Activated CD8-positive, alpha-beta memory T cell treated with anti-CD3 and anti-CD28 coated beads for 4 hours (primary cell): ENCODE measurements at places on chromosomes 1 and 21.

DNA sequence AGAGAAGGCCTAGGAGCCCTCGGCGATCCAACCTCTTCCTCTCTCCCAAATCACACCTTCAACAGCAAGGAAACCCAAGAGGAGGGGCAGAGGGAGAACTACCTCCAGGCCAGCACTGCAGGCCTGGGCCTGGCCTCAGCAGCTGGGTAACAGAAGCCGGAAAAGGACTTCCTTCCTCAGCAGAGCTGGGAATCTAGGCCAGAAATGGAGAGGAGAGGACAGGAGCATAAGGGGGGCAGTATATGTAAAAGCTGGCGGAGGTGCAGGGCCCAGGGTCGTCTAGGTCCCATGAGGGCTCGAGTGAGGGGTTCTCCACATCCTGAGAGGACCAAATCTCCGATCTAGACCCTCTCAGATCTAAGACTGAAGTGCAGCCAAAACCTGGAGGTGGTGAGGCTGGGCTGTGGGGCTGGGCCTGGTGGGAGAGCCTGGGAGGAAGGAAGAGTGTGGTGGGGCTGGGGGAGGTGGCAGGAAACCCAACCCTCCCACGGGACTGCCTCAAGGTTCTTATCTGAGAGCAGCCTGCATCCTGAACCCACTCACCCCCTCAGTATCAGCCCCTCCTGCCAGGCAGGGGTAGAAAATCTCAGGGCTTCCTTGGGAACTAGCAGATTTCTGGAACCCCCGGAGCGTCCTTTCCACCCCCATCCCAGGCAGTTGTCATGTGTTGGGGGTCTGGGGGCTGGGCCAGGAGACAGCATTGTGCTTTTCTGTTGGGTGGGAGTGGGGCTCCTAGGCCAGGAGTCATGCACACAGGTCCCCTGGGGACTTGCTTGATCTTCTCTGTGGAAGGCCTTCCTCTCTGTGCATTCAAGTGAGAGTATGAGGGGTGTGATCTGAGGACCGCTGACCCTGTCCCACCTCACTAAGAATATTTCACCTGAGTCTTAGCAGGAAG, 33.0 kb downstream of the PIK3C2B start:
- DNase-seq: peak; percentile 28

DNA sequence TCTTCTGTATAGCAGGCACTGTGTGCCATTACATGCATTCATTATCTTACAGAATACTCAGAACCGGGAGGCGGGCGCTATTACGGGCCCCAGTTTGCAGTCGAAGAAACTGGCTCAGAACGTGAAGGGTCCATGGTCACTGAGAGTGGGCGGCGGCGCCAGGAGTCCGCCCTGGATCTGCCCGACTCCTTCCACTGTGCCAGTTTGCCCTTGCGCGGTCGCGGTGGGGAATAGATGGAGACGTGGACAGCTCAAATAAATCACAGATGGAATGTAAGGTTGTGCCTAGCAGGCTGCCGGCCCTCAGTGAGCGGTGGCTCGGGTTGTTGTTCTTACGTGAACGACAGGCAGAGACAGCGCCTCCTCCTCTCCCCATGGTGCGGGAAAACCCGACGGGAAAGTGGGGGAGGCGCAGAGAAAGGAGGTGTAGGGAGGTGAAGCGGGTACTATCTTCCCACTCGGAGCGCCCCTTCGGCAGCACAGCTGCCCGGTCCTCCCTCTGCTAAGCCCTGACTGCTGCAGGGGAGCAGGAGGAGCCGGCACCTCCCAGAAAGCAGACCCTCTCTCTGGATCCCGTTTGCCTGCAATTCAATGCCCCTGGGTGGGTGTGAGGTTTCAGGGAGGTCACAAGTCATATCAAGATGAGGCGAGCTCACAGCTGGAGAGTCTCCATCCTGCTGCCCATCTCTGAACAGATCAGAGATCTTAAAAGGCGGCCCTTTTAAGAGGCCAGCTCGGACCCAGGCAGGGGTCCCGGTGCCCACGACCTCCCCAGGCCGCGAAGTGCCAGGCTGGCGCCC, 1.1 kb downstream of the COL9A2 start:
- no peak for DNase-seq

- DNase-seq: no peak
Observed at GRCh38 chr1:166113630-166114029, 53.2 kb downstream of the FAM78B start.

DNA sequence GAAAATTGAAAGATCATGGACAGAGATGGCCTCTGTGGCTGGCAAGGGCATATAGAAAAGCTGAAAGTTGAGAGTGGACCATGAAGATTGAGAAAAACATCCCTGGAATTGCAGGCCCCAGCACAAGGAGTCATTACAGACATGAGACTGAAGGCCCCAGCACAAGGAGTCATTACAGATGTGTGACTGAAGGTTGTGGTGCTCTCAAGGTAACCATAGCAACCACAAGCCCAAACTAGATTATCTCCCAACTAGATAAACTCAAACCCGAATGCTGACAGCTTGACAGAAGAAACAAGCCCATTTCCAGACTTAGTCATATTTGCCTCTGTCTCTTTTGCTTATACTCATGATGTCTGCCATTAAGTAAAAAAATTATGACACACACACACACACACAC, 1252.1 kb upstream of the ADGRL4 start:
- DNase-seq: no peak

DNA sequence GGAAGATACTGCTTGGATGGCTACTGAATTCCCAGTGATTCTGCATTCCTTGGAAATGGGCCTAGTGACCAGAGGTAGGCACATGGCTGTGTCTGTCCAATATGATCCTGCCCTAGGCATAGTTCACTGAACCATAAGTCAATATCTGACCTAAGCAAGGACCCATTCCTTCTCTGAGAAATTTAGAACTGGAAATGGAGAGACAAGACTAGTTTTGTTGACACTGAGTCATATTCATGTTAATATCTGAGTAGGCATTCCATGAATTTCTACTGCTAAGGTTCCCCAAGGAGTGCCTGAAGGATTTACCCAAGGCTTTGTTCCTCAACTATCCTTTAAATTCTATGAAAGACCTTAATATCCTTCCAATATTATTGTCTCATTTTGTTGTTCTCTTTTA, 329.8 kb upstream of the BEND5 start:
- DNase-seq: no peak

DNA sequence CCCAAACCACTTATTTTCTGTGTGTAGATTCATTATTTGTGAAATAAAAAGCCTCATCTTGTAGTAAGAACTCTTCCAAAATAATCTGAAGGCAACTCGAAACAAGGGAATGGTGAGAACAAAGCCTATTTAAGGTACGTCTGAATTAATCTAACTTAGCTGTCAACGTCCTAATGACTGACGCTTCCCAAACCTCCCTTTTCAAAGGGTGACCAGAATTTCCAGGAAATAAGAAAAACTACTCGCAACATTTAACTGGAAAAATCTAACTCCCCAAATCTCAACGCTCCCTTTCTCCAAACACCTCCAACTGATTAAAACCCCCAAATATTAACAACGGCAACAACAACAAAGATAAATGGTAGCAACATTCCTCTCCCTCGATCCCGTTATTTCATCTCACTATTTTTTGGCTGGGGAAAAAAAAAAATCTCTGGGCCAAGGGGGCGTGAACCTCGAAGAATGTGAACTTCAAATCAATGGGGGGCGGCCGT, 693 bp downstream of the SRSF10 start:
- DNase-seq: no peak

- DNase-seq: no peak
Observed at GRCh38 chr1:235843461-235843961, 23.2 kb downstream of the LYST start.

GRCh38 chr1:68782890-68783289, 286.0 kb upstream of the DEPDC1 start:
- DNase-seq: no peak

DNA sequence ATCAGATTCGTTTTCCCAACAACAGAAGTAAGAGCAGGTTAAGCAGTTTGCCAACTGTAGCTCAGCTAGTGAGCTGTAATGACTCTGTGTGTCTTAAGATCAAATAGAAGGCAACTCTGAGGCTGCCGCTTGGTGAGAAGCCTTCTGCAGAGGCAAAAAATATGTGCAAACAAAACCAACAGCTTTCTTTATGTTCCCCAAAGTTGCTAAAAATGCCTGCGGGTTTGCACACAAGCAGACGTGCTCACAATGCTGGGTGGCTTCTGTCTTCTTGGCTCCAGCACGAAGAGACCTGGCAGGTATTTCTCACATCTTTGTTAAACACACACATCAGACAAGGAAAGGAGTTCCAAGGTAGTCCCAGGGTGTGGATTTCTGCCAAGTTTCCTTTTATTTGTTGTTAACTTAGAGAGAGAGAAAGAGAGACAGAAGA, 158.9 kb upstream of the JUN start:
- DNase-seq: no peak

GRCh38 chr21:33388188-33388587, 15.0 kb upstream of the IFNGR2 start:
- DNase-seq: no peak

GRCh38 chr1:35431173-35431599, 126.0 kb downstream of the KIAA0319L start:
- DNase-seq: no peak

DNA sequence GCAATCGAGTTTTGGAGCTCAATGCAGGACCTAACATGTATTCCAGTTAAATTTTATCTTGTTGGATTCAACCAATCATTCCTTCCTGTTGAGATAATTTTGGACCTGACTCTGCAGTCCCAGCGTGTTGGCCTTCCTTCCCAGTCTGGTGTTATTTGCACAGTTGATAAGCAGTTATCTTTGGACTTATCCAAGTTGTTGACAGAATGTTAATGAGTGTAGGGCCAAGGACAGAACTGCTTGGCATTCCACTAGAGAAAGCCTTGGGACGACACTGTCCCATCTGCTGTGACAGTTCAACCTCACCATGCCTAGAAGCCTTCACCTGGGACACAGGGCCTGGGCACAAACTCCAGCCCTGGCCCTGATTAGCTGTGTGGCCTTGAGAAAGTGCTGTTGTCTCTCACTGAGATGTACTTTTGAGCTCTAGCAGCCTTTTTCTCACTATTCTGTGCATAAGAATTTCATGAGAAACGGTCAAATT, 104.1 kb upstream of the SLC25A33 start:
- DNase-seq: no peak

GRCh38 chr1:83520797-83521196, 478.1 kb downstream of the TTLL7 start:
- no peak for DNase-seq
